ENCODE measurements at places on chromosomes 4 and X. TPM values are rescaled to one million over a fixed set of nuclear protein-coding genes. Genes with fewer than 3 reads are reported as not detected.

UNC5C gene
- total RNA-seq, result not detected

MAGEA2B gene
- not detected for total RNA-seq

GRCh38 chr4:172489861-172490260 is 676.7 kb downstream of the GALNTL6 start:
- no peak for DNase-seq

- no peak for DNase-seq
Observed at GRCh38 chr4:149912000-149912399, 96.4 kb upstream of the IQCM start.

DNA sequence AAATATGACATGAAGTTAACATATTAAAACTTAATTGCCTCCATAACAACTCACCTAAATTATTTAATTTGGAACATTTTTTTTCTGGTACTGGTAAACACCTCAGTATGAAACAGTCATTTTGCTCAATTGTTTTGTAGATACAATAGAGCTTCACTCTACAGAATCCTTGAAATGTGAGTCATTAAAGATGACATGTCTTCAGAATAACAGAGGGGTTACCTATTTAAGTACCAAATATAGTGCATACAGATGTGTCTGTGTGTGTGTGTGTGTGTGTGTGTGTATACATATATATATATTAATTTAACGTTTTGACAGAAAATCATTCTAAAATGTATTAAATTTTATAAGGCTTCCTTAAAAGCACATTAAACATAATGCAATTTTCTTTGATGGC is 297.6 kb downstream of the INPP4B start:
- no peak for DNase-seq

DNA sequence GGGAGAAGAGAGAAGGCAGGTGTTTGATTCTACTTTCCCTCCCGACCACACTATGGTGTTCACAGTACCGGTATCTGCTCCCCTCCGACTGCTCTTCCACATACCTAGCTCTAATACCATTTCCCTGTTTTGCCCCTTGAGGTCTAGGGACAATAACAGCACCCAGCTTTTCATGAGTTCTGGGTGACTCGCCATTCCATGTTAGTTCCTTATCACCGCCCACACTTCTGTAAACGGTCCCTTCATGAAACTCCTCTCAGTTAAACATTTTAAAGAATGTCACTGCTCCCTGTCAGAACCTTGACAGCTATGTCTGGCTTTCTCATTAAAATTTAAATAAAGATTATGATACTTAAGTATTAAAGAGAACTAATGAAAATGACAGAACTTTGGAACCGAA is 136.7 kb downstream of the ADAMTS3 start:
- DNase-seq, result no peak

DNA sequence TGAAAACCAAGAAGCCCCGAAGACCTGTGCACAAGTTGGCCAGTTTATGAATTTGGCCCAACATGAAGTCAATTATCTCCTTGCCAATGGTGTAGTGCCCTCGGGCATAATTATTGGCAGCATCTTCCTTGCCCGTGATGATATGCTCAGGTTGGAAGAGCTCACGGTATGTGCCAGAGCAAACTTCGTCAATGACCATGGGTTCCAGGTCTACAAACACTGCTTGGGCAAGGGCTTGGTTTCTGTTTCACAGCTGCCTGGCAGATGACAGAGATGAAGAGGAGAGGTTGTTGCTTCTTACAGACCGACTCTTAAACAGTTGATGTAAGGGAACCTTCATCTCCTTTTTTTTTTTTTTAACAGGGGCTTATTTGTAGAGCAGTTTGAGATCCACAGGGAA is 135.6 kb upstream of the PLS3 start:
- DNase-seq, result no peak

DNA sequence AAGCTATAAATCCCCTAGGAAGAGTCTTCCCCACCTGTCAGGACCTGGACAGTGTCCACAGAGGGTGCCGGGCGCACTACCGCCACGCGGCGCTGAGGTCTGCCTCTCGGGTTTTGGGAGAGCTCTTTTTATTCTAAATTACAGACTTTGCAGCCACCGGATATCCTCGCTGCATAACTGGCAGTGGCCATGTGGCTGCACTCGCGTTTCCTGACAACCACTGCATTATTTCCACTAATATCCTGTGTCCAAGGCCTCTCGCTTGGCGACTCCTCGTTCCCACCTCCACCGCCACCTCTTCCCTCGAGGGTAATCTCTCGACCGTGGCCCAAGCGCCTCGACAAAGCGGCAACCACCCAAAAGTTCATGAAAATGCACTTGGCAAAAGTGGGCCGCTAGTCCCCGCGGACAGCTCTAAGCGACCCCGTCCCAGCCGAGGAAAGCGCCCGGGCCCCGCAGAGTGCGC is 512 bp upstream of the TMEM131L start:
- peak; percentile 66 for DNase-seq

DNA sequence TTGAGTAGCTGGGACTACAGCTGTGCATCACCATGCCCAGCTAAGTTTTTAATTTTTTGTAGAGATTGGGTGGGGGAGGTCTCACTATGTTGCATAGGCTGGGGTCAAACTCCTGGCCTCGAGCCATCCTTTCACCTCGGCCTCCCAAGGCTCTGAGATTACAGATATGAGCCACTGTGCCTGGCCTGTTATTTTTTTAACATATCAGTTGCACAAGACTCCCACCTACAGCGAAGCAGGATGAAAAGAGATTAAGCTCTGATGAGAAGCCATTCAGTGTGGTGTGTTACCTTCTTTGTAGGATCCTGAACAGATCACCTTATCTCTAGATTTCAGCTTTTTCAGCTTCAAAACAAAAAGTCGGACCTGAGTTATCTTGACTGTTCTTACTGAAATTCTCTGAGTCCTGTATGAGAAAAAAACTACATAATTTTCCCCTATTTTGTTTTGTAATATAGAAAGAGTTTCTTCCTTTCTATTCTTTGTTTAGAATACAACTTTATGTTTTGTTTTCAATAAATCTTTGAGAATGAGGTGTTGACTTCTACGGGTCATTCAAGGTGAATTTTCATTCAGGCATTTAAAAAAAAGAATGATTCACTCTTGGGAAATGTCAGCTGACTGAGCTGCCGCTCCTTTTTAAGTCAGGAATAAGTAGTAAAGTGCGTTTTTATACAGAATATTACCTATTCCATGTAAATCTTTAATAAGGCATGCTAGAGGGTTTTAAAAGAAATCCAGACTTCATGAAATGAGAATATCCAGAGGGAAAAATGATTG is 134.6 kb downstream of the ARSF start:
- DNase-seq, result no peak

GRCh38 chr4:59960143-59960542 is 1240.0 kb upstream of the ADGRL3 start:
- DNase-seq, result no peak

DNA sequence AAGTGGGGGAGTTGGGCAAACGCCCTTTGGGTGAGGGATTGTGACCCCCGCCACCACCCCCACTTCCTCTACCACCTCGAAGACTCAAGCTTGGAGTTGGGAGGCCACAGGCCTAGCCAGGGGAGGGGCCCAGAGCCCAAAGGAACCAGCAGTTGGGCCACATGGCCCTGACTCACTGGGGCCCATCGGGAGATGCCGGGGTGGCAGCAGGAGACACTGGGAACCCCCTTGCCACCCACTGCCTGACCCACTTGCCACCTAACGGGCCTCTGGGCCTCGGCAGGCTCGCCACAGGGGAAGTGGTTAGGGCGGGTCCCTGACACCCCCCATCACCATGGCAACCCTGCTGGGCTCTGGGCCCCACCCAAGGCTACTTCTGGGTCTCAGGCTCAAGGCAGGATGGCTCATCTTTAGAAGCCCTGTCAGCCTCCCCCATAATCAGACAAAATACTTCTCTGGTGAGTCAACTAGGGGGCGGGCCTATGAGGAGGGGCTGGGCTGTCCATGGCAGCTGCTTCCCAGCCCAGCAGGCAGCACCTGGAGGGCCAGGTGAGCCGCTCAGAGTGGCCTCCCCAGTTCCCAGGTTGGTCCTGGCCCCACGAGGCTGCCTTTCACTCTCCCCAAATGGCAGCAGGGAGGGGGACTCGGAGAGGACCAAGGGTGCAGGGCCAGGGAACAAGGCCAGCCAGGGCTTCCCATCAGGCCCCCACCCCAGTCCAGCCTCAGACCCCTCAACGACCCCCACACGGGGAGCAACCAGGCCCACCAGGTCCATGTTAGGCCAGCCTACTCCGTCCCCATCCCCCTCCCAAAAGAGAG is 5.6 kb downstream of the FLNA start:
- DNase-seq, result peak; percentile 96

DNA sequence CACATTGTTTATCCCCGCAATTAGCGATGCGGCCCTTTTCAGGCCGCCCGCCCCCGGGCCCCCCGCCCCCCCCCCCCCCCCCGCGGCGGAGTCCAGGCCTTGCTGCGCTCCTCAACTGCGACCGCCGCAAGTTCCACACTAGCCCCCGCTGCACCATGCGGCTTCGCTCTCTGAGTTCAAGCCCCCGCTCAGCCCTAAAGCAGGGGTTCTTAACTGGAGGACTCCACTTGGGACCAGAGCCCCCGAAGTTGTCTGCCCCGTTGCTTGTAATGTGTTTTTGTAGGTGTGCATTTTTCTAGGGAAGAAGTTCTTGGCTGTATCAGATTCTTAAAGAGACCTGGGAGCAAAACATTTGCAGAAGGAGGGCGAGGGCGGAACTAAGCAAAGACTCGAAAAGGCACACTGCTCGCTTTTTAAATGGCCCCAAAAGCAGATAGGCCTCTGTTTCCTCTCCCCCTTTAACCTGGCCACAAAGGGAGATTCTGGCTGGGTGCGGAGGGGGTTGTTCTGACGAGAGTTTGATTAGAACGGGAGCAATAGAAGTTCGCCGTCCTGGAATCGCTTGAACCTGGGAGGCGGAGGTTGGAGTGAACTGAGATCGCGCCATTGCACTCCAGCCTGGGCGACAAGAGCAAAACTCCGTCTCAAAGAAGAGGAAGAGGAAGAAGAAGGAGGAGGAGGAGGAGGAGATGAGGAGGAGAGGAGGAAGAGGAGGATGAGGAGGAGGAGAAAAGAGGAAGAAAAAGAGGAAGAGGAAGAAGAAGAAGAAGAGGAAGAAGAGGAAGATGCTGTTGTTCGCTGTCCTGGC is 2.3 kb upstream of the MSX1 start:
- DNase-seq, result no peak

DNA sequence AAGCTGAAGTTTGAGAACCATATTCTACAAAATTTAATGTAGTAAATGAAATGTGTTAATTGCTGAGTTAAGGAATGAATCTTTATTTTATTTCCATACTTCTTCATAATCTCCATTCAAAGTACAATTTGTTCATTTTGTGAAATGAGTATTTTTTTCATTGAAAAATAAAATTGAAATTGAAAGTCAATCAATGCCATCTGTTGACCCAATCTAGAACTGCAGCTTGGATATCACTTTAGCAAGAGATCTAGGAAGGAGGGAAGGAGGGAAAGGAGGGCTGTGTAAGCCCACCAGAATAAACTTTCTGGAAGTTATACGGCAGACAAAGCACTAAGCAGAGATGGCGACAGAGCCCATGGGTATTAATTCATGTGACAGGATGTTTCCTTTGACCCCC is 128.4 kb downstream of the ZMAT1 start:
- DNase-seq, result peak; percentile 2

DNA sequence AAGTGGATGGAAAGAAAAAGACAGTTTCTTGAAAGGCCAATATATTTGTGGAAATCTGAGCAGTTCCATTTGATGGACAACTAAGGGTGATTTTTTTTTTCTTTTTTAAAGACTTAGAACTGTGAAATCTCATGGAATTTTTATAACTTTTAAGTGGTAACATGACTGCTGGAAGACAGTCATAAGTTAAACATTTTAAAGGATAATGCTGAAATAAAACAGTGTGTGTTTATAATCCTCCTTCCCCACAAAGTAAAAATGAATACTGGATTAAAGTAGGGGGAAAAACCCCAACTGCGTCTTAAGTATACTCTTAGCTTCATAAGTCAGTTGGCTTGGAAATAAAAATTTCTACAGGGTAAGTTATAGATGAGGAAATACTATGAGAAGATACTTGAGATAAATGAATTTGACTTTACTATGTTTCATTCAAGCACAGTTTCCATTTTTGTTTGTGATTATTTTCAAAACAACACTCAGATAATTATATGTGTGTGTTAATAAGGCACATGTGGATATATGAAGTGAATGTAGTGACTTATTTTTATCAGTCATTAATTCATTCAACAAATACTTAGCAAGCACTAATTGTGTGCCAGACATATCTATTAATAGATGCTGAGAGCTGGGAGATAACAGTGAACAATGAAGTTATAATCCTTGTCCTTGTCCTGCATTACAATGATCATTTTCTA is 129.2 kb upstream of the ETNPPL start:
- no peak for DNase-seq

DNA sequence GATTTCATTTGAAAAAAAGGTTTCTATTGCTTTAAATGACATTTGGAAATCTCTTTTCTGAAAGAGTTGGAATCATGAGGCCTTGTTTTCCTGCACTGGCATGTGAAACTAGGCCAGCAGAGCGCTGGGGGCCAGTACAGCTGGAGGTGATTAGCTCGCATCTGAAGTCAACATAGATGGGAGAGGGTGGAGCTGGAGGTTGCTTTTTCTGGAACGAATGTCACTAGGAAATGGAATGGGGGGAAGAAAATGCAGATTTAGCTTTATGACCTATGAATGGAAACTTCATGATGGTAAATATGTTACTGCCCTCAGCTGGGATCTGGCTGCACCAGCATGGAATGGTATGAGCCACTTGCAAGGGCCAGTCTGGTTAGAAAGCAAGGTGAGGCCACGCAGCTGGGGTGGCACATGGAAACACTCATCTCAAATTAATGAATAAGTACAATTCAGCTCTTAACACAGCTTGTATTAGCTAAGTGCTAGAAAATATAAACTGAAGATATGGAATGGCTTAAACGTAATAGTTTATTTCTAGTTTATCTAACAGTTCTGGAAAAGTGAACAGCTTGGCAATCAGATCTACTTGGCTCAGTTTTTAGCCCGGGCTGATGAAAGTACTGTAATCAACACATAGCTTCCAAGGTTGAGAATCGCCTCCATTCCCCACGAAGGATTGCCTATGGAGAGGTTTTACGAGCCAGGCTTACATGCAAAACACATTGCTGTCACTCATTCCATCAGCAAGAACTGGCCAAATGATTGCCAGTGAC is 32.5 kb downstream of the SLC10A6 start:
- DNase-seq, result no peak

- peak; percentile 3 for DNase-seq
Observed at GRCh38 chr4:24473309-24473721, 111.0 kb downstream of the DHX15 start.

DNA sequence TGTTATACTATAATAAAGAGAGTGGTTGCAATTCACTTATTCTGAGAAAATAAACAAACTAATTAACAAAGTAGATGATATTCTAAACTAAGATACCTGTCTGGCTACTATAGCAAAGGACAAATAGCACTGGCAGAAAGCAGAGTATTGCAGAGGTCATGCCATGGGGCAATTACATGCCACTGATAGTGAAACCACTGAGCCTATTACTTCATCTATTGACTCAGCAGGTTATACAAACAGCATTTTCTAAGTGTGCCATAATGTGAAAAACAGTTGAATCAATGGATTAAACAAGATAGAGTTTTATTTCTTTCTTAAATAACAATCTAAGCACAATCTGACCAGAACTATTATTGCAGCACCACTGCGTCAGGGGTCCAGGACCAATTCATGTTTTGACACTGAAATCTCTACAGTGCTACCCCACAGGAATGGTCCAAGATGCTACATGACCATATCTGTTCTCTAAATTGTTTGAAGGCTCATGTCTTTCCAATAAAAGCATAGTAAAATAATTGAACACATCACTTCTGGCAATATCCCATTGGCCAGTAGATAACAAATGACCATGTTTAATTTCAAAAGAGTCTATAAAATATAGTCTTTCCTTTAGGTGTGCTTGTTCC is 389.5 kb upstream of the GRID2 start:
- no peak for DNase-seq

Measured in activated CD8-positive, alpha-beta T cell treated with anti-CD3 and anti-CD28 coated beads for 36 hours (primary cell).